ENCODE measurements at places on chromosomes 11 and 22.

DNA sequence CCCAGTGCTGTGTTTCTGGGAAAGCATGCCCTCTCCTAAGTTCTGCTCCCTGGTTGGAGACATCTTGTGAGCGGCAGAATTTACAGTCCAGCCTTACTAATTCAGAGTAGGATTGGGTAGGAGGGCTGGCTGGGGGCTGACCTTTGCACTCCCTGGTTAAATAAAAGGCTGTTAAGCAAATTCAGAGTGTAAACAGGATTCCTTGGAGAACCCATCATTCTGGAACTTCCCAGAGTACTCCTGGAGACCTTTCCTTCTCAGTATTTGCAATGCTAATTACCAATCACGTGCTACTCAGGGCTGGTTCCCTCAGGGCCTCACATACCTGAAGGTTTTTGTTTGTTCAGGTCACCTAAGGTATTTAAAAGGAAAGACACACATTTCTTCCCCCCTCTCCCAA, 340.2 kb downstream of the TBC1D22A start:
- DNase-seq = no peak

- no peak for DNase-seq
Measured at GRCh38 chr11:117187007-117187406, 8.5 kb downstream of the SIDT2 start.

GRCh38 chr11:116449522-116449921, 323.3 kb downstream of the BUD13 start:
- no peak for DNase-seq

GRCh38 chr11:95711945-95712221, 77.7 kb downstream of the FAM76B start:
- no peak for DNase-seq

- DNase-seq = no peak
Measured at GRCh38 chr22:40665312-40665711, 14.0 kb upstream of the MCHR1 start.

GRCh38 chr11:121914508-121915059, 201.4 kb downstream of the BLID start:
- DNase-seq = no peak

DNA sequence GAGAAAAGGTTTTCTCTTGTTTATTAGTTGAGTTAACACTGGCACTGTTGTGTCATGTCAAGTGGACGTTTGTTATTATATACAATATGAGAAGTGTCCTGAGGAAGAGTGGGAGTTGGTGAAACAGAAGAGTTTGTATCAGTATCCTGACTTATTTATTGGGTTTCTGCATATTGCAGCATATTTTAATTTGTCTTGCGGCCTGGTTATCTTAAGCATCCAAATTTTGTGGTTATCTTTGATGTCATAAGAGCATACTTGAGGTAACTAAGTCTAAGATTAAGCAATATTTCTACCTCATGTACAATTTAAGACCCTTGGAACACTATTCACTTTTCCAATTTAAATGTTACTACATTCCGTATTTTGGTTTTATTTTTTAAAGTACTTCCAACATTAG, 103.5 kb downstream of the DDX10 start:
- DNase-seq = no peak

DNA sequence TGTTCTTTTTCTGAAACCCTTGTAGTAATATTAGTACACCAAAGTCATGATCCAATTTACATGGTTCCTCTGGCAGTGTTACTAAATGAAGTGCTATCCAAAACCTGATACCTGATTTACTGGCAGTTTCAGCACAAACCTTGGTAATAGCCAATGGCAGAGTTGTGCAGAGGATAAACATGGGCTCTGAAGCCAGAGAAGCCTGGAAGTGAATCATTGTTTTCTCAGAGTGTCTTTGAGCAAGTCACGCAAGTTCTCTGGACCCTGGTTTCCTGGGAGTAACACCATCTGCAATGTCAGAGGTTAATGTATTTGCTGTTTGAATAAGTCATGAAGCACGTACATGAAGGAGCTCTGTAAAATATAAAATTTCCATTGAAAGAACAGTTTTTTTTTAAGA, 222.3 kb upstream of the NARS2 start:
- no peak for DNase-seq

- no peak for DNase-seq
Measured at GRCh38 chr11:27287205-27287604, 75.8 kb downstream of the CCDC34 start.

- DNase-seq = no peak
Measured at GRCh38 chr11:28677721-28678120, 569.5 kb downstream of the METTL15 start.

DNA sequence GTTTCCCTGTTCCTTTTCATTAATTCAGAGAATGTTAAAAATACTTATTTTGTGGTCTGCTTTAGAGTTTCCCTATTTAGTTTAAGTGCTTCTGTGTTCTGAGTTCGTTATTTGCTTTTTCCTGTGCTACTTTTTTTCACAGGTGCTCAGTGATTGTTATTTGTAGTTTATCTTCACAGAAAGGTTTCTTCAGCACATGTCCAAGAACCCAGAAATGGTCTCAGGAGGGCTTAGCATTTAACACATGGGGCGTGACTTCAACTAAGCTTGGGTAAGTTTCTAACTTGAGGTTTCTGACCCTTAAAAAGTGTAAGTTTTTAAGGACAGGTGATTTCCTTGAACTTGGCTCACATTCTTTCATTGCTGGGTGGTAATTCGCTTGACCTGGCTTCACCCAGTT, 157.3 kb downstream of the AASDHPPT start:
- DNase-seq = no peak

GRCh38 chr11:34126959-34127848, 21.8 kb downstream of the NAT10 start:
- DNase-seq = no peak
